ENCODE measurements at places on chromosomes 2 and 18. TPM values are rescaled to one million over a fixed set of nuclear protein-coding genes. Genes with fewer than 3 reads are reported as not detected.

The SLC4A3 gene
- 1.3 TPM for total RNA-seq

- H3K4me1 ChIP-seq, result no peaks in the 10 kb centered on the region
- no peak for DNase-seq
- H3K4me3 ChIP-seq, result no peak overlapping the region
- no peak overlapping the region for H3K27ac ChIP-seq
Measured at GRCh38 chr2:20299113-20299512, 51.5 kb downstream of the PUM2 start.

The CSRNP3 gene
- total RNA-seq, result 2.4 TPM

DNA sequence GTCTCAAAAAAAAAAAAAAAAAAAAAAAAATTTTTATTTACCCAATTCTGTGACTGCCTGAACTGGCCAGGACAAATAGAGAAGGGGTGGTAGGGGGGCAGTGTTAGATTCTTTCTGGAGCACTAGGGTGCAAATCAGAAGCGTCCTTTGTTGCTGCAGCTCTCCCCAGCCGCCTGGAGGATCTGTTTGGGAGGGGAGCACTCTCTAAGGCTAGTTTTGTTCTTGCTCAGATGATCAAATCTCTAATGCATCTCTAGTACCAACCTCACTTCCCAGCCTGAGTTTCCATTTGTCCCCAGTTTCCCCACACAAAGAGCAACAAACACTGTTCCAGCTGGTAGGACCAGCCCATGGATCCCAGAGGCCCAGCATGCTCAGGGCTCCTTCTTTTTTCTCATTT lies 83.0 kb downstream of the GBX2 start:
- no peak for DNase-seq
- peaks cover 5% of the 10 kb centered on the region for H3K4me1 ChIP-seq
- no peaks in the 10 kb centered on the region for H3K27me3 ChIP-seq
- H3K27ac ChIP-seq, result no peak overlapping the region
- no peaks in the 10 kb centered on the region for H3K36me3 ChIP-seq

- DNase-seq, result no peak
- H3K4me3 ChIP-seq, result no peak overlapping the region
- H3K27ac ChIP-seq, result no peak overlapping the region
- H3K36me3 ChIP-seq, result 0 out of 2 replicates have a peak, but pooled peaks cover 3% of the 10 kb centered on the region
Measured at GRCh38 chr2:201768918-201769317, 11.8 kb downstream of the ALS2 start.

The ELOA2 gene
- 0.06 TPM for total RNA-seq

The KCNJ13 gene
- not detected for total RNA-seq

- H3K27ac ChIP-seq, result no peak overlapping the region
- H3K4me1 ChIP-seq, result peaks cover 4% of the 10 kb centered on the region
- DNase-seq, result no peak
- H3K36me3 ChIP-seq, result peaks cover 13% of the 10 kb centered on the region
Measured at GRCh38 chr18:58867281-58867961, 2.7 kb downstream of the ZNF532 start.

All from SJCRH30 (cell line).